Glomerular endothelial cell (primary cell): ENCODE measurements at places on chromosomes 7 and 10.
A peak's percentile ranks its signal among the peaks of the same experiment; 100 is the strongest.

- DNase-seq, result no peak
These were observed 21.0 kb downstream of the OR2F1 start for GRCh38 chr7:143975617-143976016.

DNA sequence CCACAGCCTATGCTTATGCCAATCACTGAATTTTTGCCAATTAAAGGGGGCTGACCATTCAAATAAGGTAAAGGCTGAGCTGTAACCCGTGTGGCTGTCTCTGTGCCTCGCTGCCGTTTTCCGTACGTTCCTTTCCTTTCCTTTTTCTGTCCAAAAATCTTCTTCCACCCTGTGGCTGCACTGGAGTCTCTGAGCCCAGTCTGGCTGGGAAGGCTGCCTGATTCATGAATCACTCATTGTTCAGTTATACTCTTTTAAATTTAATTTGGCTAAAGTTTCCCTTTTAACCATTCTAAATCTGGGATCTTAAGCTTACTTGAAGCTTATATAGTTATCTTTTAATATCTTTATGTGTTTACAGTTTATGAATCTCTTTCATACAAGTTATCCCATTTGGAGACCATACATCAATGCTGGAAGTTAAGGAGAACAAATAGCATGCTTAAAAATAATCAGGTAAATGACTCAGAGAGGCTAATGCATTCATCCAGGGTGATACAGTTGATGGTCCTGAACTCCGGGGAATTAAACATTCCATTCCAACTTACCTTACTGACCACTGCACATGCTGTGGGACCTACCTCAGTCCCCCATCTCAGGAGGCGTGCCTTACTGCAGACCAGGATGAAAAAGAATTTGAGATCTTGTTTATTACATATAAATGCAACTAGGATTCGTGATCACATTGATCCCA lies 385.3 kb upstream of the ADARB2 start:
- DNase-seq, result no peak

- DNase-seq, result no peak
These were observed 359.4 kb upstream of the NFE2L3 start for GRCh38 chr7:25792586-25792985.

DNA sequence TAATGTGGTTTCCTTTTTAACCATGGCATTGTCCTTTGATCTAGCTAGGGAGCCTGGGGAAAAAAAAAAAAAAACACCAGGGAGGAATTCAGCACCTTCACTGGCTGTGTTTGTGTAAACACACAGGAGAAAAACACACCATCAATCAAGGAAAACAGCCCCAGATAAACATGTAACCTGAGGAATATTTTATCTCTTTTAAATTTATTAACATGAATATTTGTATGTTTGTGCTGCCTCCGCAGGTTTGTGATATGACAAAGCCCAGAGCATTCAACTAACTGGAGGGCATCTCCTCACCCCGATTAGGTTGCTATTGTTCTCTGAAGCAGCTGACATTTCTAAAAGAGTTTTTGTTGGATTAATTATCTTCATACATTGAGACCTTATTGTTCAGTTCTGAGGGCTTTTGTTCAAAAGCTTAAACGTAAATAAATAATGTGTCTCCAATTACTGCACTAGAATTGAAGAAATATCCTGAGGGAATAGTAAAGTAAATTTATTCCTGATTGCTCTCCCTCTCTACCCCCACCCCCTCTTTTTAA lies 89.4 kb upstream of the SEMA3E start:
- DNase-seq, result no peak

- no peak for DNase-seq
These were observed 20.8 kb upstream of the GHITM start for GRCh38 chr10:84118395-84119006.

DNA sequence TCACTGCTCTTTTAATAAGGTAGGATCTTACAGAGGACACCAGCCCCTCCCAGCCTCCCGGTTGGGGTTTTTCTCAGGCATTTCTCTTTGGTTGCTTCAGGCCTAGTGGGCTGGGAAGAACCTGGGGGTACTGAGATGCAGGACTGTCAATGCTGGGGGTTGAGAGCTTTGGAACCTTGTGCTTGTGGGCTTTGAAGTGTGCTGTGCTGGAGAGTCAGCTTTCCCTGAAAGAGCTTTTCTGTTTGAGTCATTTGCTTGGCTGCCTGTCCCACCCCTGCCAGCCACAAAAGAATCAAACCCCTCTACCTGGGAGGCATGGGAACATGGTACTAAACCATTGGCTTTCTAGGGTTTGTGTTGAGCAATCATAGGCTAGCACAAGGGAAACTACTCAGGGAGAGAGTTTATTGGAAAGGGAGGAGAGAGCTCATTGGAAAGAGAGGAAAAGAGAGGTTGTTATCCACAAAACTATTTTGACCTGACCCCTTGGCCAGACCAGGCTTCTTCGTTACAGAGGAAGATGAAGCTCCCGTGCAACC lies 1.4 kb downstream of the SCD start:
- no peak for DNase-seq

- peak; percentile 37 for DNase-seq
These were observed 99.4 kb downstream of the CCDC3 start for GRCh38 chr10:12902135-12902572.

- DNase-seq, result no peak
These were observed 986 bp downstream of the NRP1 start for GRCh38 chr10:33333260-33334101.

- DNase-seq, result peak; percentile 39
These were observed 101.6 kb downstream of the CCSER2 start for GRCh38 chr10:84429926-84430520.

DNA sequence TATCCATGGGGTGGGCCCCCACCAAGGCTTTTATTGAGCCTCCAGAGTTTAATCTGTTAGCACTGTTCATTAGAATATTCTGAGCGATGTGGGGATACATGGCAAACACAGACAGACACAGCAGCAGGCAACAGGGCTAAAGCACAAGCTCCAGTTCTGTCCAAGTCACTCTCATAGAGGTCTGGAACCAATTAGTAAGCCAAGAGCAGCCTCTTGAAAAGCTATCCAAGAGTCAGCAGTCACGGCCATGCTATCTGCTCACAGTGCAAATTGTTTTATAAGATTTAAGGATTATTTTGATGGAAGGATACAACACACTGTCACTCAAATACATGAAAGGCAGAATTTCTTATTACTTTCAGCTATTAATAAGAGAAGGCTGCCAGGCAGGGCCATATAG lies 86.4 kb upstream of the DGKB start:
- no peak for DNase-seq

GRCh38 chr7:95863-96260 lies 96.5 kb upstream of the FAM20C start:
- no peak for DNase-seq

DNA sequence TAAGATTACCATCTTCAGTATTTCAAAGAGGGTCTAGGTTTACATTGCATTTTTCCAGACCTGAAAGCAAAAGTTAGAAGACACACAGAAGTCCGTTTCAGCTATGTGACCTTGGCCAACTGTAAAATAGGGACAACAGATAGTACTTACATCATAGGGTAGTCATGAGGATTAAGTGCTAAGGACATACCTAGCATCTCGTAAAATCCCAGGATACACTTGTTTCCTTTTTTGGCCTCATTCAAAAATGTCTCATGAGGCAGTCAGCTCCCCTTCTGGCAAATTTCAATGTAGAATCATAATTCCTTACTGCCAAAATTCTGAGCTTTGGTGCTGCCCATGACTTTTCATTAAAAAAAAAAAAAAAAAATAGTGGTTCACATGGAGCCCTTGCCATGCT lies 6.4 kb upstream of the DUSP5 start:
- no peak for DNase-seq

- DNase-seq, result no peak
These were observed 1.5 kb downstream of the IL6 start for GRCh38 chr7:22728401-22729029.

GRCh38 chr7:117271566-117271965 lies 51.3 kb downstream of the WNT2 start:
- no peak for DNase-seq

GRCh38 chr10:61110188-61110844 lies 166.3 kb upstream of the RHOBTB1 start:
- DNase-seq, result no peak

DNA sequence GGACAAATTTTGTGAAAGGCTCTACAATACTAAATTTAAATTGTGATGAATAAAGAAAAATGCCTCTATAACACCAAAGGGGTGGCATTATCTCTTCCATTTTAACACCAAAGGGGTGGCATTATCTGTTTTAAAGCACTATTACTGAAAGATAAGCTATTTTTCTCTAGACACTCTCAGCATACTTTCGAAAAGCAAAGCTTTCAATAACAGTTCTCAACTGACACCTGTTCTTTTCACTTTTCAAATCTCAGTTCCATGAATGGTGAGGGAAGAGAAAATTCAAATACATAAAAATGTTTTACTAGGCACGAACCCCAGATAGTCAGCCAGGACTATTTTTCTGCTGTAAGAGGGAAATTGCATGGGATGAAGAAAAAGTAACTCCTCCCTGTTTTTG lies 103.8 kb downstream of the CPEB3 start:
- DNase-seq, result no peak

GRCh38 chr10:25504838-25505237 lies 330.0 kb downstream of the GPR158 start:
- DNase-seq, result no peak

- no peak for DNase-seq
These were observed 754 bp downstream of the GSTO1 start for GRCh38 chr10:104255311-104255981.

GRCh38 chr10:73875139-73875475 lies 752 bp upstream of the CAMK2G start:
- DNase-seq, result no peak

- peak; percentile 33 for DNase-seq
These were observed 43.0 kb upstream of the RPA3 start for GRCh38 chr7:7761340-7761973.

DNA sequence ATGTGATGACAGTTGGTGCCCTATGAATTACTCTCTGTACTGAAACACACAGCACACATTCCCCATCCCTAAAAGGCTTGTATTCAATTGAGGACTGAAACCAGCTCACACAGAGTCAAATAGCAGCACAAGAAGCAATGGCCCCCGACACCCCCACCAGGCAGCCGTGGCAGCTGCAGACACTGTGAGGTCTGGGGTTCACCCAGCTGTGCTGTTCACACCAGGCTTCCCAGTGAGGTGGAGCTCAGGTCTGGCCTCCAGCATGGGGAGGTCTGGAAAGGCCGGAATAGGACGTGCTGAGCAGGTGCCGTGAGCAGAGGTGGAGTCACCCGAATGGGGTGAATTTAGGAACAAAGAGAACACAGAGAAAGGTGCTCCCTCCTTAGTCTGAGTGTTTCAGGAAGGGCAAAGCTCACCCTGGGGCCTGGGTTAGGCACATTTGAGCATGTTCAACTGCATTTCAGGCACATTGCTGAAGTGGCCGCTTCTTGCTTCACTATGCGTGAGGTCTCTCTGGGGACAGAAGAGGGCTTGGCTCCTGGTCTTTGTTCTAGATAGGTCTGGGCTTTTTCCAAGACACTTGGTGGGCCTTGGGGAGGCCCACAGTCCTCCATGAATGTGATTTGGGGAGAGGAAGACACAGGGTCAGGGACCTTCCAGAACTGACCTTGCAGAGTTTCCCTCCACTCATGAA lies 41.1 kb downstream of the C10orf120 start:
- no peak for DNase-seq

DNA sequence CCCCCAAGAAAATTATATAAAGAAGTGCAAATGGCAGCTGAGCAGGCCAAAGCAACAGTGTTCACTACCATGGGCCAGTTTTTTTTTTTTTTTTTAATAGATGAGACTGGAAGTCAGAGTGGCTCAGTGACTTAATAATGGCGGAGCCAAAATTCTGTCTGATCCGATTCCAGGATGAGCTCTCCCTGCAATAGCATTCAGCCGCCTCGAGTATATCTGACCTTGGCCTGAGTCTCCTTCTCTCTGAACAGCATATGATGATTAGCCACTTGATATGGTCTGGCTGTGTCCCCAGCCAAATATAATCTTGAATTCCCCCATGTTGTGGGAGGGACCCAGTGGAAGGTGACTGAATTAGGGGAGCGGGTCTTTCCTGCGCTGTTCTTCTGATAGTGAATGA lies 76.7 kb upstream of the PRLHR start:
- no peak for DNase-seq

GRCh38 chr7:22586101-22586785 lies 86.3 kb upstream of the STEAP1B start:
- DNase-seq, result no peak

GRCh38 chr7:48868916-48869315 lies 55.4 kb upstream of the CDC14C start:
- no peak for DNase-seq

- DNase-seq, result no peak
These were observed 46.3 kb upstream of the HYAL4 start for GRCh38 chr7:123798532-123799188.
